ENCODE measurements at places on chromosomes 11 and 22. TPM values are rescaled to one million over a fixed set of nuclear protein-coding genes. Genes with fewer than 3 reads are reported as not detected.
A peak's percentile ranks its signal among the peaks of the same experiment; 100 is the strongest.

DNA sequence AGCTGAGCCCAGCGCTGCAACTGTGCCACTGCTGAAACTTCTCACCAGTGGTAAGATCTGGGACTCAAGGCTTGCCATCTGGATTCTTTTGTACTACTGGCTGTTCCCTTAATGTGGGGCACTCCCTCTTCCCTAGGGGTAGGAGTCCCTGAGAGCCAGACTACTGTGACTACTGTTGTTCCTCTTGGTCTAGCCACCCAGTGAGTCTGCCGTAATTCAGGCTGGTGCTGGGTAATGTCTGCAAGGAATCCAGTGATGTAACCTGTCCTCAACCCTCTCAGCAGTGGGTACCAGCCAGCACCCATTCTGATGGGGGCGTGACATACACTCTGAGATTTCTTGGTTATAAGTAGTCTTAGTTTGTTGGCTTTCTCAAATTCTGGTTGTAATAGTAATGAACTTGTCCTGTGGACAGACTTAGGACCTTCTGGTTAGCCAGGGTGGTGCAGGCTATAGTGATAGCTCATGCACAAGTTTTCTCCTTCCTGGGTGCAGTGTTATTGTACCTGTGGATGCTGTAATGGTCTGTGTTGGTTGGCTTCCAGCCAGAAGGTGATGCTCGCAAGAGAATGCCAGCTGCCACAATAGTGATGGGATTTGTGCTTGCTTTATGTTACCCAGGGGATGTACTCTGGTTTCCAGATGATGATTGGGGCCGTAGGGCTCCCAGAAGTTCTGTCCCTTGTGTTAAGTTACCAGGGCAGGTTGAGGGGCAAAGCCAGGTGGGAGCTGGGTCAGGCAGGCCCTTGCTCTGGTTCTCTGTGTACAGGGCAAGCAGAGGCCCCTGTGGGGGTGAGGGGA lies 65.5 kb downstream of the ARHGAP42 start:
- H3K4me1 ChIP-seq = no peaks in the 10 kb centered on the region
- H3K27ac ChIP-seq = no peak overlapping the region
- H3K27me3 ChIP-seq = no peaks in the 10 kb centered on the region
- no peak for DNase-seq

DNA sequence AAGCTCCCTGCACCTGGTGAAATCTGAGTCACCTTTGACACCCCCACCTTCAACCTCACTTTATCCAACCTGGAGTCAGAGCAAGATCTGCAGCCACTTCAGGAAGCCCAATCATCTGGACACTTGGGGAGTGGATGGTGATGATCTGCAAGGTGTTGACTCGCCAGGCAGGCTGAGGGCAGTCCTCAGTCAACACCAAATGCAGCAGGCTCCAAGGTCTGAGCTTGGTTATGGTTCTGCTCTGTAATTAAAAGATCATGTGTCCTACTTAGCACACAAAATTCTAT lies 446.9 kb downstream of the BRD1 start:
- H3K27ac ChIP-seq = no peak overlapping the region
- no peak overlapping the region for H3K4me3 ChIP-seq
- no peaks in the 10 kb centered on the region for H3K4me1 ChIP-seq
- DNase-seq = no peak
- peaks cover 35% of the 10 kb centered on the region for H3K27me3 ChIP-seq

DNA sequence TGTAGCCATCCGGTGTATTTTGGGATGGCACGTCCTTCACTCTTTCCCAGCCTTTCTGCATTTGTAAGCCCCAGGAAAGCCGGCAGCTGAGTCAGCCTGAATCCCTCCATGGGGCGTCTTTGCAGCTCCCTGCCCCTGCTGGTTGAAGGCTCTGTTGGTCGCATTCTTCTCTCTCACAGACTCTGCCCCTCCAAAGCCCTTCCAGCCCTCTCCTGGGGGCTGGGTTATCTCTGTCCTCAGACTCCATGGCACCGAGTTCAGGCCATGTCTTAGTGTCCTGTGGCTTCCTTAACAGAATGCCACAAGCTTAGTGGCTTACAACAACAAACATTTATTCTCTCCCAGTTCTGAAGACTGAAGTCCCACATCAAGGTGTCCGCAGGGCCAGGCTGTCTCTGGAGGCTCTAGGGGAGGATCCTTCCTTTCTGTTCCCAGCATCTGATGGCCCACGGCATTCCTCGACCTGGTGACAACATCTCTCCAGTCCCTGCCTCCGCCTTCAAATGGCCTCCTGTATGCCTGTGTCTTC lies 62.2 kb downstream of the BCR start:
- H3K36me3 ChIP-seq = peaks cover 8% of the 10 kb centered on the region
- no peaks in the 10 kb centered on the region for H3K27me3 ChIP-seq
- H3K4me3 ChIP-seq = peak overlapping the region; percentile 45

GRCh38 chr11:4697585-4697984 lies at the start of gene OR51E2:
Gene OR51E2, minus strand, starts transcription at chr11:4697853. Its CDS starts 15,142 bp downstream, at chr11:4682711.
- H3K27me3 ChIP-seq = peaks cover 10% of the 10 kb centered on the region
- H3K36me3 ChIP-seq = no peaks in the 10 kb centered on the region
- DNase-seq = no peak
- H3K4me3 ChIP-seq = no peak within 1 kb of the TSS
- no peaks in the 10 kb centered on the region for H3K4me1 ChIP-seq

- no peak for DNase-seq
- H3K27me3 ChIP-seq = no peaks in the 10 kb centered on the region
- H3K4me3 ChIP-seq = no peak overlapping the region
- peaks cover 83% of the 10 kb centered on the region for H3K36me3 ChIP-seq
- peaks cover 21% of the 10 kb centered on the region for H3K4me1 ChIP-seq
Measured at GRCh38 chr22:36323855-36324331, 63.9 kb downstream of the MYH9 start.

DNA sequence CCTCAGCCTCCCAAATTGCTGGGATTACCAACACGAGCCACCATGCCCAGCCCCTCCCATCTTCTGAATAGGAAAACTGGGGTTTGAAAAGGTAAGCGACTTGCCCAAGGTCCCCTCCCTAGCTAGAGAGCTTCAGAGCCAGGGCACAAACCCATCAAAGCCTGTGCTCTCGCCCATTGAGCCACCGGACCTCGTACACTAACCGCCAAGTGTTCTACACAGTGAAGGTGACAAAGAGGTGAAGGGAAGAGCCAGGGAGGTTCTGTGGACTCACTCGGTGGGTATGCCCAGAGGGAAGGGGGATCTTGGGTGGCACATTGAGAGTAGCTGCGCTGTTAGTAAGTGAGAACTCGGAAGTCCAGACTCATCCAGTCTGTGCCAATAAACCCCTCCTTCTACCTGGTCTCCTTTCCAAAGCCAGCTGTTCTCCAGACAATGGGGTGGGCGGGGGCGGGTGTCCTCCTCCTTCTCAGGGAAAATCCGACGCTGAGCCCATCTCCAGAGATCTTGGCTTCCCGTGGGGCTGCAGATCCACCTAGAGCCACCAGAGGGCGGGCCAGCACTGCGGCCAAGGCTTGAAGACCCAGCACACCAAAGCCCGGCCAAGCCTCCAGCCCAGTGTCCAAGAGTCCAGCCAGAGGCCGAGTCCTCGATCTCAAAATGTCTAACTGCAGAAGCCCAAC lies 3.2 kb upstream of the RTN4RL2 start:
- H3K27me3 ChIP-seq = peaks cover 25% of the 10 kb centered on the region
- peaks cover 27% of the 10 kb centered on the region for H3K4me1 ChIP-seq
- peak overlapping the region; percentile 15 for H3K4me3 ChIP-seq

- no peaks in the 10 kb centered on the region for H3K27me3 ChIP-seq
- peak; percentile 41 for DNase-seq
- no peak overlapping the region for H3K27ac ChIP-seq
Measured at GRCh38 chr11:118634431-118635236, 27.2 kb downstream of the PHLDB1 start.

- no peaks in the 10 kb centered on the region for H3K36me3 ChIP-seq
- DNase-seq = no peak
- no peak overlapping the region for H3K27ac ChIP-seq
- no peak overlapping the region for H3K4me3 ChIP-seq
Measured at GRCh38 chr11:127066401-127067090, 66.0 kb upstream of the KIRREL3 start.

GRCh38 chr11:46590740-46591605 lies 2.9 kb downstream of the AMBRA1 start:
- peak overlapping the region; percentile 11 for H3K4me3 ChIP-seq
- DNase-seq = no peak
- H3K36me3 ChIP-seq = peaks cover 7% of the 10 kb centered on the region
- H3K27ac ChIP-seq = peak overlapping the region; percentile 4
- peaks cover 46% of the 10 kb centered on the region for H3K4me1 ChIP-seq

DNA sequence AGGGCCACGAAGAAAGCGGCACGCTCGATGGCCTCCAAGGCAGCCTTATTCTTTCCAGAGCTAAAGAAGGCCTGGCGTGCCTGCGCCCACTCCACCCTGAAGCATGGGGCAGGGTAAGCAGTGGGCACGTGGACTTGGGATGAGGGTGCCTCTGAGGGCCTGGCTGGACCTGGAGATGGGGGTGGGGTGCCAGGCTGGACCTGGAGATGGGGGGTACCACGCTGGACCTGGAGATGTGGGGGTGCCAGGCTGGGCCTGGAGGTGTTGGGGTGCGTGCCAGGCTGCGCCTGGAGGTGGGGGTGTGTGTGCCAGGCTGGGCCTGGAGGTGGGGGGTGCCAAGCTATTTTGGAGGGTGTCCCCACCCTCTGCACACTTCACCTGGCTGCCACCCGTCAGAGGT lies 5.3 kb downstream of the CPT1B start:
- H3K4me3 ChIP-seq = no peak overlapping the region
- peaks cover 50% of the 10 kb centered on the region for H3K36me3 ChIP-seq
- no peaks in the 10 kb centered on the region for H3K27me3 ChIP-seq
- H3K27ac ChIP-seq = no peak overlapping the region
- H3K4me1 ChIP-seq = no peaks in the 10 kb centered on the region
- DNase-seq = no peak

DNA sequence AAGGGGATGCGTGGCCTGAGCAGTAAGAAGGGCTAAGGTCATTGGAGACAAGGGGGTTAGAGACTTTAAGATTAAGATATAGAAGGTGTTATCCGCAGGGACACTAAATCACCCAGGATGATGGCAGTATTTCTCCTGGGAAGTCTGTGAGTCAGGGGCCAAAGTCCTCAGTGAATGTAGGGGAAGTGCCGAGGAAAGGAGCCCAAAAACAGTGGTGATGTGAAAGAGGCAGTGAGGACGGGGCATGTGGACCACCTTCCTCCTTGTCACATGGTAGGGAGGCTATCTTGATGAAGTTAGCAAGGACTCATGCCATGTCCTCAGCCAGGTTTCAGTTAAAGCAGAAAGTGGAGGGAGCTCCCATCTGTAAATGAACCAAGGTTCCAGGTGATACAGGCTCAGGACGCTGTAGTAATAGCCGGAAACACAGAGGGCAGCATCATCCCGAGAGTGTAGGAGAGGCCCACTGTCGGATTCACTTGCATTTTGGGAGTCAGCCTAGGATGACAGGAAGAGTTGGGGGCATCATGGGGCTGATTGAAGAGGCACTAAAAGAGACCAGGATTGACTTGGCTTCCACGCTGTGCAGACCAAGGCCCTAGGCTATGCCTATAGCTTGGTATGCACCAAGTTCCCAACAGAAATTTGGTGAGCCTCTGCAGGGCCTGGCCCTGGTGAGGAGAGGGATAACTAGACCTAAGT lies 33.5 kb downstream of the WEE1 start:
- no peaks in the 10 kb centered on the region for H3K36me3 ChIP-seq
- H3K4me1 ChIP-seq = peaks cover 13% of the 10 kb centered on the region
- no peak overlapping the region for H3K27ac ChIP-seq
- peaks cover 2% of the 10 kb centered on the region for H3K27me3 ChIP-seq

GRCh38 chr11:106875013-106875412 lies 143.3 kb downstream of the GUCY1A2 start:
- H3K27me3 ChIP-seq = no peaks in the 10 kb centered on the region
- H3K4me1 ChIP-seq = no peaks in the 10 kb centered on the region
- no peak for DNase-seq
- H3K4me3 ChIP-seq = no peak overlapping the region
- no peaks in the 10 kb centered on the region for H3K36me3 ChIP-seq

GRCh38 chr11:130710497-130711012 lies 205.7 kb downstream of the SNX19 start:
- H3K4me3 ChIP-seq = no peak overlapping the region
- no peaks in the 10 kb centered on the region for H3K4me1 ChIP-seq
- no peak overlapping the region for H3K27ac ChIP-seq

DNA sequence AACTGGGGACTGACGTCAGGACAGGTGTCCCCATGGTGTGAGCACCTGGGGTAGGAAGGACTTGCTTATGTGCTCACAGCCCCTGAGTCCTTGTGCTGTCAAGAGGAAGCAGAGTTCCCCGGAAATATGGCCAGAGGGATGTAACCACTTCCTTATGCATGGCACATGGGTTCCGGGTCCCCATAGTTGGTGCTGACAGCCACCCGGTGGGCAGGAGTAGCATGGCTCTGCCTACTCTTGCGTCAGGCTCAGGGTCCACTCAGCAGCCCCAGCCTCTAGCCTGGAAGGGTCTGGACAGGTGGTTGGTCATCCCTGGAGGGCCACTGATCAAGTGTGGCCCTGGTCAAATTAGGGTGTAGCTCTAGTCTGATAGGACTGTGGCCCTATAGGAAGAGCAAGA lies 42.8 kb upstream of the CCND1 start:
- no peaks in the 10 kb centered on the region for H3K36me3 ChIP-seq
- H3K27me3 ChIP-seq = peaks cover 2% of the 10 kb centered on the region
- peak; percentile 23 for DNase-seq
- no peak overlapping the region for H3K27ac ChIP-seq

DNA sequence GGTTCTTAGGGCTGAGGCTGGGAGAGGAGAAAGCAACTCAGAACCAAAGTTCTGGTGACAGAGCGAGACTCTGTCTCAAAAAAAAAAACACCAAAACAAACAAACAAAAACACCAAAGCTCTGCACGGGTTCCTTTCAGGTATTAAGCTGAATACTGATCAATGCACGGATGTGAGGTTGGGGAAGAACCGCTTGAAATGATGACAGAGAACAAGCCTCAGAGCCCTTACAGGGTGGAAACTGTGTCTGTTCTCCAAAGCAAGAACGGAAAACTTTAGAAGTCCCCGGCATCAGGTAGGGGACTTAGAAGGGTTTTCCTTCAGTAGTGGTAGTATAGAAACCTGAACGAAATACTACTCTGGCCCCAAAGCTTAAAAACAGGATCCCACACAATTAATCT lies 260.0 kb downstream of the TBC1D22A start:
- H3K27ac ChIP-seq = peak overlapping the region; percentile 44
- peak; percentile 25 for DNase-seq
- H3K36me3 ChIP-seq = peaks cover 28% of the 10 kb centered on the region

GRCh38 chr22:36237462-36238372 lies 1.6 kb downstream of the APOL2 start:
- H3K4me1 ChIP-seq = peaks cover 47% of the 10 kb centered on the region
- peak overlapping the region; percentile 98 for H3K4me3 ChIP-seq
- peak overlapping the region; percentile 99 for H3K27ac ChIP-seq
- H3K36me3 ChIP-seq = peaks cover 53% of the 10 kb centered on the region

DNA sequence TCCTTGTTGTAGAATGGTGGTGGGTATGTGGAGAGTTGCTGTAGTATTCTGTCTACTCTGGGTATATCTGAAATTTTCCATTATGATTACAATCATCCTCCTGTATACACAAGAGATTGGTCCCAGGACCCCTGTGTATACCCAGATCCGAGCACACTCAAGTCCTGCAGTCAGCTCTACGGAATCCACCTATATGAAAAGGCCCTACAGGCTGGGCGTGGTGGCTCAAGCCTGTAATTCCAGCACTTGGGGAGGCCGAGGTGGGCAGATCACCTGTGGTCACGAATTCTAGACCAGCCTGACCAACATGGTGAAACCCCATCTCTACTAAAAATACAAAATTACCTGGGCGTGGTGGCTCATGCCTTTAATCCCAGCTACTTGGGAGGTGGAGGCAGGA lies 17.2 kb downstream of the PARVA start:
- H3K36me3 ChIP-seq = no peaks in the 10 kb centered on the region
- H3K27me3 ChIP-seq = no peaks in the 10 kb centered on the region
- no peak overlapping the region for H3K4me3 ChIP-seq
- H3K4me1 ChIP-seq = peaks cover 16% of the 10 kb centered on the region
- H3K27ac ChIP-seq = no peak overlapping the region

MRGPRE gene
- total RNA-seq = not detected

PLEKHB1 gene
- 10.6 TPM for total RNA-seq

TNNI2 gene
- total RNA-seq = not detected

CEND1 gene
- 0.50 TPM for total RNA-seq

PHETA2 gene
- total RNA-seq = 2.3 TPM

ARHGAP42 gene
- not detected for total RNA-seq

APOA4 gene
- total RNA-seq = not detected
